Stimulated activated CD8-positive, alpha-beta memory T cell treated with anti-CD3 and anti-CD28 coated beads, Interleukin-7, amount 100 ng/mL, for 4 hours (primary cell): ENCODE measurements at places on chromosomes 2 and 18.

DNA sequence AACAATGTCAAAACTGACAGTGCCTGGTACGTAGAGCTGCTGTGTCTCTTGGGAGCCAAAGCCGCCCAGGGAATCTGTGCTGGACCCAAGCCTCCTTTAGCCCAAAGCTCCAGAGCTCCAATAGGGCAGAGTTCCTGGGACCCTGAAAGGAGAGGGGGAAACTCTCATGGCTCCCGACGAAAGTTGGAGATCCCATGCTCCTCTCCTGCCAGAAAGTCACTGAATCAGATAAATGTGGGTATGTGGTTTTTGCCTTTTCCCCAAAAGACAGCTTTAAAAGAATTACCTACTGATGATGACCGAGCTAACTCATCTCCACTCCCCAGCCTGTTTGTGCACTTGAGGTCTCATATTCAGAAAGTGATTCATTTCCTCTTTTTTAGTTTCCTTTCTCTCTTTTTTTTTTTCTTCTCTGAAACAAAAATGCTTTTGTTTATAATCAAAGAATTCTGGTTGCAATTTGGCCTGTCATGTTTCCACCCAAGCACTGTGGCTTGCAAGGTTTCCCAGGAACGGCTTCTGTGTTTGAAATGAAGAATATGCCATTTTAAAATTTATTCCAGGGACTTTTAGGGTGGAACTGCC lies 14.1 kb upstream of the PMAIP1 start:
- DNase-seq, result no peak

- no peak for DNase-seq
These were observed 71.8 kb upstream of the DAPL1 start for GRCh38 chr2:158723181-158723838.

- DNase-seq, result no peak
These were observed 72.4 kb upstream of the GPC1 start for GRCh38 chr2:240362826-240363745.

GRCh38 chr2:206305523-206306245 lies 31.2 kb downstream of the ZDBF2 start:
- no peak for DNase-seq

DNA sequence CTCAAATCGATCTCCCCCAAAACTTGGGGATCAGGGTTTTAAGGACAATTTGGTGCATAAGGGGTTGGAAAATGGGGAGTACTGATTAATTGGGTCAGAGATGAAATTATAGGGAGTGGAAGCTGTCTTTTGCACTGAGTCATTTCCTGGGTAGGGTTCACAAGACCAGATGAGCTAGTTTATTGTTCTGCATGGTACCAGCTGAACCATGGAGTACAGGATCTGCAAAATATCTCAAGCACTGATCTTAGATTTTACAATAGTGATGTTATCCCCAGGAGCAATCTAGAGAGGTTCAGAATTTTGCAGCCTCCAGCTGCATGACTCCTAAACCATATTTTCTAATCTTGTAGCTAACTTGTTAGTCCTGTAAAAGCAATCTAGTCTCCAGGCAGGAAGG lies 73.1 kb downstream of the CPO start:
- no peak for DNase-seq
